ENCODE measurements at places on chromosomes 6 and 20.

DNA sequence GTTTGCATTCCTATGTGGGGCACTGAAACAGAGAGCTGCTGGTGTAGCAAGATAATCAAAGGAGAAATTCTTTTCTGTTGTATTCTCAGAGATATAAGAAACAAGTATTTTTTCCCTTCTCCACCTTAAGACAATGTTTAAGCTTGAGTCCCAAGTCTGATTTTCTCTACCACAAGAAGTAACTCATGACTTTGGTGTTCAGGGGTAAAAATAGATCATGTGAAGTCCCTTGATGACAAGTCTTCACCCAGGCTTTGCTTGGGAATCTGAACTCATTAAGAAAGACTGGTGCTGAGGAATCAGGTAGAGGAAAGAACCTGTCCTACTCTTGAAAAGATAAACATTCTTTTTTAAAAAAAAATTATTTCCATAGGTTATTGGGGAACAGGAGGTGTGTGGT lies 205.6 kb downstream of the ALDH8A1 start:
- DNase-seq = no peak

DNA sequence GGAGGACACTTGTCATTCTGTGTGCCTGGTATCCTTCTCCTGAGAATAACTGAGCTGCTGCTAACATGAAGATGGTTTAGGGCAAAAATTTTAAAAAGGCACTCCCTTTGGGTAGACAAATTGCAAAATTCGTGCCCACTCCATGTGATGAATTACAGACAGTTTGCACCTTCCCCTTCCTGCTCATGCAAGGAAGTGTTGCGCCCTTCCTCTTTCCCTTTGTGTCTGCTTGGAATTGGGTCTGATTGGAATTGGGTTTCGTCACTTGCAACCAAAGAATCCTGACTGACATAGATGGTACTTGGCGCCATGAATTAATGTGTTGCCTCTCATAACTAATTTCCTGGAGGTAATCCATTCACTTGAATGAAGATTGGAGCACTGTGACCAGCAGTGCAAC lies 62.3 kb upstream of the SHLD1 start:
- no peak for DNase-seq

DNA sequence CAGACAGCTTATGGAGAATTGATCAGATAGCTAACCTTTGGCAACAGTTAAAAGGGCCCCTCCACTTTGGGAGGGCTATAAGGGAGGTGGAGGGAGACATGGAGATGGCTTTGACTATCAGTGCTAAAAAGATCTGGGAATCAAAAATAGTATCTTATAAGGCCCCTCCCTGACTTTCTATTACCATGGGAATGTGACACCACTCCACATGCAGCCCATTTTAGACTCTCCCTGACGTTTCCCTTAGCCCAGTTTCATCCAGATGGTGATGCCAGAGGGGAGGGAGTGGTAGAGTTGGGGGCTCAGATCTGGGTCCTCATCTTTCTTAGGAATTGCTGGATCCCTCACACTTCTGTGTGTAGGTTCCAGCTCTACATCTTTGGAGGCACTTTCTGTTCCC lies 200.0 kb upstream of the DTNBP1 start:
- no peak for DNase-seq

DNA sequence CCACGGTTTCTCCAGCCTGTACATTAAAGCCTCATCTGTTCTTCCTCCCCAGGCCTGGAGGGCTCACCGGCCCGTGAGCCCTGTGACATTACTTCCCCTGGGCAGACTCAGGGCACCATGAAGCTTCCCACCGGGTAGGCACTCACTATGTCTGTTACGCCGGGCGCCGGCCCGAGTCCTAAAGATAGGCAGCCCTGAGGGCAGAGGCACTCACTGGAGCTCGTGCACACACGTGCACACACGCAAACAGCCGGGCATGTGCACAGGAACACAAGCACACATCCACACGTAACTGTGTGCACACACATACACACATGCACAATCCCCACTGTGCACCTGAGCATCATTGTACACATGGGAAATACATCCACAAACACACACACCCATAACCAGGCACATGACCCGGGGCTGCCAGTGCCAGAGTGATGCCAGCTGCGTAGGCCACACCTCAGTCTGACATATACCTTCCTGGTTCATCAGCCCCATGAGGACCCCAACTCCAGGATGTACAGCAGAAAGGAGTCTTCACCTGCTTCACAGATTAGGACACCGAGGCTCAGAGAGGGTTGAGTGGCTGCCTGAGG lies 83.7 kb downstream of the YTHDF1 start:
- DNase-seq = no peak

DNA sequence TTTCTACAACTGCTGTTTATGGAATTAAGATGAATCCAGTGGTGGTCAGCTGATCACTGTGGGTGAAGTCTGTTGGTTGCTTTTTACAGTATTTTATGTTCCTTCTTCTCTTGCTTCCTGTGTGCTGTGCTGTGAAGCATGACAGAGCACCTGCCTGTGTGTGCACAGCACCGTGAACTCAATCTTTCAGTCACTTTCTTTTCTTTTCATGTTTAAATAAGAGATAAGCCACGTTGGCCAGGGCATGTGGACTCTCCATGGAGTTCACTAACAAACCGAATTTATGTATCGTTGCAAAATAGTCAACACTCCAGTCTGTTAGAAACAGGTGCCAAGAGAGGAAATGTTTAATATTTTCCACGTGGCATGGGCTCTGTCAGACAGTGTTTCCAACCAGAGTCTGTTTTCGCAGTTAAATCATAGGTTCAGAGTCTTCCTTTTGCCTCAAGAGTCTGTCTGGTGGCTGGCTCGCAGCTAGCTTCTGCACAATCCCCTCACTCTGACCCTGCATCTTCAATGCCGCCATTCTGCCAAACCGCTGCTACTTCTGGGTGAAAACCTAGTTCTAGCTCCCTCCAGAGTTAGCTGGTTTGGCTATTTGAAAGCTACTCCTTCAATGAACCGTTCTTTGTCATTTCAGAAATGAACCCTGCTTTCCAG lies 73.2 kb downstream of the QRSL1 start:
- DNase-seq = no peak

- DNase-seq = no peak
Observed at GRCh38 chr20:19538556-19538955, 219.5 kb upstream of the RIN2 start.

DNA sequence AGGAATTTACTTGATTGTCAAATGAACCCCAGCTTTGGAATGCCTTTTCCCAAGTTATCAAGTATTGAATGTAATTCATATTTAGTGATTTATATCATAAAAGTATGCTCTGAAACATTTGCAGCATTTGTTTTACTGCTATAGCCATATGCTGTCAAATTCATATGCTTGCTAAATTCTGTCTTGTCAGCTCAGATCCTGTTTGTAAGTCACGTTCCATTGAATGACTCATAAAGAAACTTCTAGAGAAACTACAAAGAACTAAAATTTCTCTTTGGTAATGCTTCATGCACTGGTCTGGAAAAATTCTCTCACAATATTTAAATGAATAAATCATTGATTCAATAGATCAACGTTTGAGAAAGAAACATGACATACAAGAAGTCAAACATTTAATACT lies 445.9 kb downstream of the PHF3 start:
- DNase-seq = no peak

GRCh38 chr6:138535728-138536455 lies 36.6 kb upstream of the NHSL1 start:
- DNase-seq = no peak

GRCh38 chr6:160028487-160029275 lies 59.8 kb downstream of the IGF2R start:
- DNase-seq = no peak

DNA sequence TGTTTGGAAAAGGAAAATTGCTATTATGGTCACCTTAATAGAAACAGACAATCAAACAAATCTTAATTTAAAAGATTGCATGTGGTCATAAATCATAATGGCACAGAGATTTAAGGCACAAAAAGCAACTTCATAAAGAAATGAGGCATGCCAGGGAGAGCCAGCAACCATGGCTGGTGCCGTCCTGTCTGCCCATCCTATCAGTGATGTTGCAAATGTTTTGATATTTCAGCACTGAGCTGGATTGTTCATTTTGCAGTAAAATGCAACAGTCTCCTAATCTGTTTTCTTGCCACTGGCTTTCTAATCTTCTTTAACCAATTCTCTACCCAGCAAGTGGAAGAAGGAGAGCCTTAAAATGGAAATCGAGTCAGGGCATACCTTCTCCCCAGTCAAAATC lies 249.8 kb downstream of the SAMD5 start:
- DNase-seq = no peak

GRCh38 chr6:24214984-24215383 lies 89.0 kb downstream of the NRSN1 start:
- DNase-seq = no peak

DNA sequence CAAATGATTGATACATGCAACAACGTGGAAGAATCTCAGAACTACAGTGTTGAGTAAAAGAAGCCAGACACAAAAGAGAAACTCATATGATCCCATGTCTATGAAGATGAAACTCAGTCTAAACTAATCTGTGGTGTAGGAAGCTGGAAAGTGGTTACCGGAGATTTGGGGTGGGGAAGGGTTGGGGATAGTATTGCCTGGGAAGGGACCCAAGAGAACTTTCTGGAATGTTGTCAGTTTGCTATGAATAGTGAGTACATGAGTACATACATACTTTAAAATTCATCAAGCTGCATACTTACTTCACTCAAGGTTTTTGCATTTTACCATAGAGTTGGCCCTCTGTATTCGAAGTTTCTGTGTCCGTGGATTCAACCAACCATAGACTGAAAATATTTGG lies 106.0 kb downstream of the SAMD5 start:
- DNase-seq = no peak

- no peak for DNase-seq
Observed at GRCh38 chr6:2979819-2980464, 8.6 kb upstream of the SERPINB6 start.

GRCh38 chr6:142187209-142187608 lies 40.1 kb downstream of the VTA1 start:
- no peak for DNase-seq

DNA sequence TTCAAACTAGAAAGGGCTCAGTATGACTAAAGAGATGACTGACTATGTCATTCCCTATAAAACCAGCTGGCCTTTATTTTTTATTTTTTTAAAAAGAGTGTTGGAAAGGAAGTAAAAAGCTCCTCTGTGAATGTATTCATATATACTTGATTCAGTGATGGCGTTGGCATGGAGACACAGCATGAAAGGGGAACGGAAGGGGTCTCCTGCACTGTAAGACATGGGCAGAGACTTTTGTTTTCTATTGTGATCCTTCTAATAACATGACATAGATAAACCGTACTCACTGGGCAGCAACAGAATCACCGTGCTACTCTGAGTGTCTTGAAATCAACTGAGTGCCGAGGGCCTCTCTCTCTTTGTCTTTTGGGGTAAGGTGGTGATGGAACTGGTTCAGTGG lies 228.1 kb upstream of the RIN2 start:
- DNase-seq = no peak

DNA sequence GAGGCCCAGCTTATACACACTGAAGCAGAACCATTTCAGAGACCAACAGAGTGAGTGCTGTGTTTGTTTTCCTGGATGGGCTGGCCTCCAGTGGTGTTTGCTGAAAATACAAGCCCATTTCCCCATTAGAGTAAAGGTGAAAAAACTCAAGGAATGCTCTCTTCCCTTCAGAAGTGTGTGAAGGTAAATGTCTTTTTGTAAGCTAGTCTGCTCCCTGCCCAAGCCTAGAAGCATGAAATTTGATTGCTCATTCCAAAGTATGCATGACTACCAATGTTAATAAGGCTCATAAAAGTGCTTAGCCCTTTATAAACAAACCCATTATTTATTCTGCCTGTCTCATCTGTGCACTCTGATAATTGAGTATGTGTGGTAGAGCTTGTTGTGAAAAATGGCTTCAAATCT lies 59.1 kb downstream of the ADGRF1 start:
- no peak for DNase-seq

DNA sequence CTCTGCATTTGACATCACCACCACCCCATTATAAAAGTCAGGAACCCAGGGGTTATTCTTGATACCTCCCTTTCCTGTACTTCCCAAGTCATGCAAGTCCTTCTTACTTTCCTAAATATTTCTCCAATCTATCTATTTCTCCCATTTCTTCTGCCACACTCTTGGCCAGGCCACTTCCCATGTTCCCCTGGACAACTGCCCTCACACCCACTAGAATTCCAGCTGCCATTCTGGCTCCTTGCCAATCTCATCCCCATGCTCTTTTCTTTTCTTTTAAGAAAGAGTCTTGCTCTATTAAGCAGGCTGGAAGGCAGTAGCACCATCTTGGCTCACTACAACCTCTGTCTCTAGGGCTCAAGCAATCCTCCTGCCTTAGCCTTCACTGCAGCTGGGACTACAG lies 15.2 kb downstream of the DEFB132 start:
- DNase-seq = no peak

DNA sequence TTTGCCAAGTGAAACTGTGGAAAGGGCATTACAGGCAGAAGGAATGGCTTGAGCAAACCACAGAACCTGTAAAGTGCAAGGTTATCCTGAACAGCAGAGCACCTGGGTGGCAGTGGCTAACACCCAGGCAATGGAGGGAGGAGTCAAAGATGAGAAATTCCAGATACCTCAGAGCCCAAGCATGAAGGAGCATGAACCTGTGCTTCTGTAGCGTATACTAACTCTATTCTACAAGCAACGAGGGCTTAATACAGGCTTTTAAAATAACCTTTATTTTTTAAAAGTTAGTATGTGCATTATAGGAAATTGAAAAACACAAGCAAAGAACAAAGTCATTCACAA lies 77.0 kb downstream of the CNBD2 start:
- no peak for DNase-seq

DNA sequence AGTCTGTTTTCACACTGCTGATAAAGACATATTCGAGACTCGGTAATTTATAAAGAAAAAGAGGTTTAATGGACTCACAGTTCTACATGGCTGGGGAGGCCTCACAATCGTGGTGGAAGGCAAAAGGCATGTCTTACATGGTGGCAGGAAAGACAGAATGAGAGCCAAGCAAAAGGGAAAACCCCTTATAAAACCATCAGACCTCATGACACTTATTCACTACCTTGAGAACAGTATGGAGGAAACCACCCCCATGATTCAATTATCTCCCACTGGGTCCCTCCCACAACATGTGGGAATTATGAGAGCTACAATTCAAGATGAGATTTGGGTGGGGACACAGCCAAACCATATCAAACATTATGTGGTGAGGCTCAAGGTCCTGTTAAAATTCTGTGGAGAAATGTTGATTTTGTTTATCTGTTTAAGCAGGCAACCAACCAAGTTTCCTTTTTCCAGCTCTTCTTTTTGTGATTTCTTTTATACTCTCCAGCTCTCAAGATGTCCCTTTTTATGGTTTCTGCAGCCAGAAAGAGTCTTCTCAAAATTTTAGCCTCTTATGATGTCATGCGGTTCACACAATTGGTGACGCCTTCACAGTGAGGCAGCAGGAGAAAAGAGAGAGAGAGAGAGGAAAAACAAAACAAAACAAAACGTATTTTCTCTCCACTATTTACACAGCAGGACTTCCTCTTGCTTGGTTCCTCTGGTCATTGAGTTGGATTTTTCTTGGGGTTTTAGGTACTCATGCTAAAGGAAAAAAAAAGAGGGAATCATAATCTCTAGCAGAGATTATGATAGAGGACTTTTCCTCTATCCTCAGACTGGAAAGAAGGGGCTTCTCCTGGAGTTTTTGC lies 18.0 kb downstream of the AIG1 start:
- DNase-seq = no peak
